NCI-H526 treated with DMSO at 0.1 percent for 48 hours (cell line): ENCODE measurements at places on chromosomes 3 and 15.

DNA sequence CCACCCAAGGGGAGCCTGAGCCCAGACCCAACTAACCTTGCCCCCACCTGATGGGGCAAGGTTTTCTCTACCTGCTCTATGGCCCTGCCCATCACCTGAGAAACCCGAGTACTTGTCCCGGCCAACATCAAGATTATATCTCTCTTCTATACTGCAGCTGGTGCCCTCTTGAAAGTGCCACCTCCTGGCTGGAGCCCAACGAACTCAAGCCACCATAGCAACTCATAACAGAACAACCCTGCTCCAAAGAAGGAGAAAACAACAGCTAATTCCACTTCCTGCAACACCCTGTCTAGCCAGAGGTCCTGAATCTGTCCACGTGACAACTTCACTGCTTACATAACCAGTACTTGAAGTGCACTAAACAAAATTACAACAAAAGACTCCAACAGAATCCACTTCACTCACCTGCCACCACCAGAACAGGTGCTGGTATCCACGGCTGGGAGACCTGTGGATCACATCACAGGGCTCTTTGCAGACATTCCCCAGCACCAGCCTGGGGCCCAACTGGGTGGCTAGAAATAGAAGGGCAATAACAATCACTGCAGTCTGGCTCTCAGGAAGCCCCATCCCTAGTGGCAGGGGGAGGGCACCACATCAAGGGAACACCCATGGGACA is 49.2 kb downstream of the PIERCE2 start:
- no peak for DNase-seq

DNA sequence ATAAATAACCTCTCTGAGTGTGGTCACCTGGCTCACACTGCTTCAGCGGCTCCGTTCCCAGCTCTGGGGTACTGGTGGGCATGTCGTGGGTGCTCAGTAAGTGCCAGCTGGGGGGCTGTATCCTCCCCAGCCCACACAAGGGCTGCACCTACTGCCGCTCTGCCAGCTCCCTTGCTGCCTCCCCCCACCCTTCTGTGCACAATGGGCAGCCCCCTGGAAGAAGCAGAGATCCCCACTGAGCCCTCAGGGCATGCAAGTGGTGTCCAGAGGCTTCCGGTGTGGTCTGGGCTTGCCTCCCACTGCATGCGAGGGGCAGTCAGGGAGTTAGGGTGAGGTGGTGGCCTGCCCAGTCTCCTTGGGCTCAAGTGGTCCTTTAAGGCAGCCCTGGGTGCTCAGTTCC is 58.3 kb upstream of the TRPM1 start:
- DNase-seq, result no peak

DNA sequence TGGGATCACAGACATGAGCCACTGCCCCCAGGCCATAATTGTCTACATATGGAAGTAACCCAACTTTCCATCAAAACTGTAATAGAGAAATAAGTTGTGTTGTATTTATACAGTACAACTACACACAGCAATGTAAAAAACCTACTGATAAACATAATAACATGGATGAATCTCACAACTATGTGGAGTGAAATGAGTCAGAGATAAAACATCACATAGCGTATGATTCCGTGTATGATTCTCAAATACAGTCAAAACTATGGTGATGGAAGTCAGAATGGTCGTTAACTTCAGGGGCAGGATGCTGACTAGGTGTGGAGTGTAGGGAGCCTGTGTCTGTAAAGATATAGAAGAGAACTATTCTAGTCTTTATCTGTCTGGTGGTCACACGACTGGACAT is 332.7 kb upstream of the SLCO3A1 start:
- no peak for DNase-seq

DNA sequence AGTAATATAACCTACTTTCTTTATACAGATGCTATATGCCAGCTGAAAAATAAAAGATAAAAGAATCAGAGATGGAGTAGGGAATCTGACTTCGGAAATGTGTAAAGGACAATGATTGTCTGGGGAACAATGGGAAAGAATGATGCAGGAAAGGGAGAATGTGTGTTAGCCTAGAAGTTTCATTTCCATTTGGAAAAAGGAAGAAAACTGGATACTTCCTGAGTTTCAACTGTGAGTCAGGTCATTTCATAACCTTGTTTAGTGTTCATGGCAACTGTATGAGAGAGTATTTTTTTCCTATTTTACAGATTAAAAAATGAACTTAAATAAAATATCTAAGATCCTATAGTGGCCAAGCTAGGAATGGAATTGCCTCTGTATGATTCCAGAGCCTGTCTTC is 261.3 kb upstream of the NECTIN3 start:
- no peak for DNase-seq

DNA sequence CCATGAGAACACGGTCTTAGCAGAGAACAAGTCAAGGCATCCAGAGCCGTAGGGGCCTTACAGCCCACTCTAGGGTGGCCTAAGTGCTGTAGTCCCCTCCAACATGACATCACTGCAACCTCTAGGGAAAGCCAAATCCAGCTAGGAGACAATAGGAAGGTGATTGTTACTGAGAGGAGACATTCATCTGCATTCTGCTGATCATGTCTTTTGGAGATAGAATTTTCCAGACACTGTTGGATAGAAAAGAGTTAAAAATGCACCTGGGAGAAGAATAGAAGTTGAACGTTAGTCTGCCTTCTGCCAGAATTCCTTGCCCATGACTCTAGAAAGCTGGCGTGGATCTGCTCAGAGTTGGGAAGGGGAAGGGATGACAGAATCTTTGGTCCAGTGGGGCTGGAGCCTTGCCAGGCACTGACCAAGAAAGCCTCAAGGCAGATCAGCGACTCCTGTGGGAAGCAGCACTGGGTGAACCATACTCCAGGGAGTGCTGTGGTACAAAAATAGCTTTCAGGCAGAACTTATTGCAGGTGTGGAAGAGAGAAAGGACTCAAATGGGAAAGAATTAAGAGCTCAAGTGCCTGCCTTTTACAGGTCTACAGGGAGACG is 44.8 kb upstream of the RAF1 start:
- no peak for DNase-seq

DNA sequence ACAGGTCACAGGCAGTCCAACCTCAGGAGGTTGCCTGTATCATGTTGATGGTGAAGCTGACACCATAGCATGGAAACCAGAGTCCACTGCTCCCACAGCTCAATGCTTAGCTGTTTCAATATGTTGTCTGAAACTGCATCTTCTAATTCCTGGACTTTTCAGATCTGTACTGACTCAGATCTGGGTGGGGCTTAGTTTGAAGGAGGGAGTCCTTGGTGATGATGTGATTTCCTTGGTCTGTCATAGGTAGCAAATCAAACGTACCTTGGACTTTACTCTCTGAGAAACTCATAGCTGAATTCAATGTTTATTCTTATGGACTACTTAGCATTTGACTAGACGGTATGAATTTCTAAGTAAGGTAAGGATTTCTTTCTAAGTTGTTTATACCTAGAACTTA is at the start of gene HHLA2:
Gene HHLA2 (plus strand): TSS at position 310 of the 400 bp plus-strand sequence. CDS start 55,266 bp downstream, outside the sequence.
- DNase-seq, result no peak

DNA sequence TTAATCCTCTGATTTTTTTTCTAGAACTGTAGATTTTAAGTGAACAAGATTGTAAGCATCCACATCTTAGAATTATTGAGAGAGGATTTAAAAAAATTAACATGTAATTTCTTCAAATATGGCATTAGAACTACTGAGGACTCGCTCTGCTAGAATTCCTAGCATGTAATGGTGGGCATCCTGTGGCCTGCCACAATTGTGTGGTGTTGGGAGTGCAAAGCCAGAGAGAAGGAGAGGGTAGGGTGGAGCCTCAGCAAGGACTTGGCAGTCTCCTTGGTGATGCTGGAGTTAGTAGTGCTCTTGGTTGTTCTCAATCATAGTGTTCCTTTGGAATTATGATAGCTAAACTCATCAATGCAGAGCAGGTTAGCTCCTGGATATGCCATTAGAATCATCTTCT is 443.9 kb upstream of the TBL1XR1 start:
- no peak for DNase-seq

GRCh38 chr3:196097373-196098154 is 15.7 kb upstream of the TFRC start:
- DNase-seq, result no peak

DNA sequence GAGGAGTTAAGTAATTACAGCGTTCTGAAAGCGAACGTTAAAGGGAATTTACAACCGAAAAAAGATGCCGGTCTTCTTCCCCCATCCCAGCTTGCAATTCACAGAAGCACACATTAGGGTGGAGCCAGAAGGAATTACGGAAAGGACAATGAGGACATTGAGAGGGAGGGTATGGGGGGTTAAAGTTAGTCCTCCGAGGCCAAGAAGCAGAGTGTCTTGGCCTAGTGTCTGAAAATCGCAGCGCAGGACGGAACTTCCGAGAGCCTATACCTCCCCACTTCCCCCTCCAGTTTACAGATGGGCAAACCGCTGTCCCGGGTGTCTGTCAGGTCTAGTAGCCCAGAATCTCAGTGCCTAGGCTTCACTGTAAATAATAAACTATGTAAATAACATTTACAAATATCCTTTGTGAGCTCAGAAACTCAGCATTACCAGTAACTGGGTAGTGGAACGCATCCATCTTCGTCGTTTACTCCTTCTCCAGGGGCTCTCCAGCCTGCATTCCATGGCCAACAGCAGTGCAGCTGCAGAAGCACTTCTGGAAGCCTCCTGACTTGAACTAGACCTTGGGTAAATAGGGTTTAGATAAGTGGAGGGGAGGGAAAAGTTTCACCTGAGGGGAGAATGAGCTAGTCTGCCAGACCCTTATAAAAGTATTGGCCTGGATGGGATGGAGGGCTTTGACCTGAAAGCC is 922 bp downstream of the ADPRH start:
- peak; percentile 22 for DNase-seq

GRCh38 chr3:190863119-190863465 is 598 bp upstream of the GMNC start:
- no peak for DNase-seq

DNA sequence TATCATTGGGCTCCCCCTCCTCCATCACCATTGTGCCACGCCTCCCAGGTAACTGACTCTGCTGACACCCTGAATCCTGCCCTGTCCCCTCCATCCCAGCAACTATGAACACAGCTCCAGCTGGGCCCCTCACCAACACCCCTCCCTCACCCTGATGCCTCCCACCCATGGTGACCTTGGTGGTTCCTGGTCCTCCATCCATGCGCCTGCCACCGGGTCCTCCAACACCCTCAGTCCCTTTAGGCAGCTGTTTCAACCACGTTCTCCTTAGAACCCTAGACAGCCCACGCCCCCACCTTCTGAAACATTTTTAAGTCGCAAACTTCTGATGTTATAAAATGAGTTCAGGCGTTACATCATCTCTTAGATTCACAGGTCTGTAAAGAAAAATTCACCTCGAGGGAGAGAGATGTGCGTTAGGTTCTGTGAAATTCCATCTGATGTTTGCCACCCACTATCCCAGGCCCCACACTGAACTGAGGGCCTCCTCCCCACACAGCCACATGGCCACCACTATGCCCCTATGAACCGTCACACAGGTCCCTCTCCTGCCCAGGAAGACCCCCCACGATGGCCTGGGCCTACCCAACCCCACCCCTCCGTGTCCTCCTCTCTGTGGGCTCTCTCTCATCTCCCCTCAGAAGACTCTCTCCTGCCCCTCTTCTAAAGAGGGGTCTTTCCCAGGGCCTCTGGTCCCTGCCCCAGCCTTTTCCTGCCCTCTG is 29.8 kb downstream of the PCSK6 start:
- DNase-seq, result no peak

GRCh38 chr3:140204271-140204984 is 269.4 kb downstream of the CLSTN2 start:
- DNase-seq, result peak; percentile 58

DNA sequence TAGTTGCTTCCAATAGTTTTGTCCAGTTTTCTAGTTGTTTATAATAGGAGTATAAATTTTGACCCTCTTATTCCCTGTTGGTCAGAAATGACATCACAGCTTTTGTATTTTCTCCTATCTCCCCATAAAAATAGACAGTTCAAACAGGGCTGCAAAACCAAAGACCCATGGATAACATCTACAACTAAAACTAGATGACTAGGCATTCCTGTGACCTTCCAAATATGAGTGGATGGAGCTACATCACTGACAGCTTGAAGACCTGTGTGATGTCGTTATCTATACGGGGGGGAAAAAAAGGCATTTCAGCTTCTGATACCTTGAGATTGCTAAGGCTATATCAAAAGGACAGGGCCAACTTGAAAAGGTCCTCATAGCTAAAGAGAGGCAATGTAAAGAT is 84.6 kb downstream of the REC114 start:
- no peak for DNase-seq

DNA sequence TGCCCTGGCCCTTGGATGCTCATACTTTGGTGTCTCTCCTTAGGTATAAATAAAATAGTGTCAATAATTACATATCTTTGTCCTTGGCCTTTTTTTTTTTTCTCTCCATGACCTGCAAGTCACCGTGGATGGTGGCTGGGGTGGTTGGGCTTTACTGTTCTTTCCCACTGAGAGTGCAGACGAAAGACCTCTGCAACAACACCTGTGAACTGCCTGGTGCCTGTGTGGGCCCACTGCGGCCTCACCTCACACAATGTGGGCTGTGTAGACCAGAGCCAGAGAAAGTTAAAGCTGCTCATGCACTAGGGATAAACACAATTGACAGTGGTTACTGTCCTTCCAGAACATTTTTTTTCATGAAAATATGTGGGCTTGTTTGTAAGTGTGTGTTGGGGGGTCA is 39.0 kb downstream of the CCDC32 start:
- DNase-seq, result no peak

DNA sequence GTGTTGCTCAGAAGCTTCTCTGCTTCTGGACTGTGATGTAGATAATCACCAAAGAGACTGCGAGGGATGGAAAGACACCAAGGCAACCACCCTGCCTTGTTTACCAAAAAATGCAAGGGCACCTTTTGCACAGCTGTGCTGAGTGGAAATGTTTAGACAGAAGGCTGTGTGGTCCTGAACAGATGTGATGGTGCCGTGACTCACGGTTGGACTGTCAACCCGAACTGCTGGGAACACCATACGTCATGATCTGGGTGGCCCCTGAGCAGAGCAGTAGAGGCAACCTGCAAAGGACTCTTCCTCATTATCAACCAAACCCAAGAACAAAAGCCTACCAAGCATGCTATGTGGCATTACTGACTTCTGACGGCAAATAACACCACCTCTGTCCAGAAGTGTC is 61.3 kb upstream of the LPP start:
- no peak for DNase-seq

- no peak for DNase-seq
Measured at GRCh38 chr3:44682182-44682896, 30.1 kb upstream of the ZNF502 start.

DNA sequence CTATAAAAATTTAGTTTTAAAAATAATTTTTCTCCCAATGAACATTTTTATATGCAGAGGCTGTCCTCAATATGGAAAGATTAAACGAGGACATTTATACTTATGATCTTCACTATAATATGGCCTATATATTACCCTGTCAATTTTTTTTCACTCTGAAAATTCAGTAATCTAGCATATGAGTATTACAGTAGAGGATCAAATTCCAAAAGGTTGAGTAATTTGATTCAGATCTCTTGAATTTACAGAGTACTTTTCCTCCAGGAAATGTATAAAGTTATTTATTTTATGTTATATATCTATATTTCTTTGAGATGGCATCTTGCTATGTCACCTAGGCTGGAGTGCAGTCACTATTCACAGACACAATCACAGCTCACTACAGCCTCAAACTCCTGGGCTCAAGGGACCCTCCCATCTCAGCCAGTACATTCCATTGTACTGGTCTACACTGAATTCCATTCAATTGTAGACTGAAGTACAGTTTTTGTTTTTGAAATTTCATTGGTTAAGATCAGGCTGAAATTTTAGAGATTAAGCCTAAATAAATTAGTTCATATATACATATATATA is 16.3 kb upstream of the TRPM7 start:
- DNase-seq, result no peak
